ENCODE measurements at places on chromosomes 3 and 15. TPM values are rescaled to one million over a fixed set of nuclear protein-coding genes. Genes with fewer than 3 reads are reported as not detected.

DNA sequence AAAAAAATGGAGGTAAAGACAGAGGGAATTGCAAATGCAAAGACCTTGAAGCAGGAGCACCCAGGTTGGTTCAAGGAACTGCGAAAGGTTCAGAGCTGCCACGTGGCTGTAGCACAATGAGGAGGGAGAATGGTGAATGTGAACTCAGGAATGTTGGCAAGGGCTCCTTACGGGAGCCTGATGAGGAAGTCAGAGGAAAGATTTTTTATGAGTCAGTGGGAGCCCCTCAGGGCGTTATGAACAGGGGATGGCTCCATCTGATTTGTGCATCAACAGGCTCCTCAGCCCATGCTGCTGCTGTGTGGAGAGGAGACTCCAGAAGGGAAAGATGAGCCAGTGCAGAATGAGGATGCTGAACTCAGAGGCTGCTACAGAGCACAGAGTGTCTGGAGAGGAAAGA, 194.4 kb downstream of the ARRDC4 start:
- no peak for DNase-seq

- no peak for DNase-seq
Observed at GRCh38 chr3:29239376-29239775, 41.5 kb upstream of the RBMS3 start.

DNA sequence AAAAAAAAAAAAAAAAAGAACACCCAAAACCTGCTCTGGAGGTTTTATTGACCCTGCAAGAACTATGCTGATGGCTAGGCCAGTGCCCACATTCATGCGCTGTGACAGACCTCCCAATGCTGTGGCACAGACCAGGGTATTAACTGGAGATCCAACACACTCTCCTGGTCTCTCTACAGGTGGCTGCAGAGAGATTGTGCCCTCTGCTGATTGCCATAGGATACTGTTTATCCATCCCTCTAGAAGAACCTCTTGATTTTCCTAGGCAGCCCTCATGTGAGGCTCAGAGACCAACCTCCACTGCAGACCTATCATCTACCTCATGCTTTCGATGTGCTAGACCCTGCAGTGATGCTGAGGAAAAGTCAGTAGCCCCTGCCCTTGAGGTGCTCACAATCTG, 125.5 kb upstream of the TRIM42 start:
- no peak for DNase-seq

GRCh38 chr3:48466386-48467109, 20.0 kb downstream of the ATRIP start:
- no peak for DNase-seq

- no peak for DNase-seq
Observed at GRCh38 chr15:81106560-81106959, 27.5 kb upstream of the CFAP161 start.

GRCh38 chr3:154294016-154294415, 30.3 kb downstream of the DHX36 start:
- no peak for DNase-seq

The TXNRD3 gene
- 8.6 TPM for polyA plus RNA-seq

- no peak for DNase-seq
Observed at GRCh38 chr15:55879181-55879580, 114.2 kb downstream of the NEDD4 start.

GRCh38 chr3:58573640-58574039, 3.6 kb downstream of the FAM107A start:
- DNase-seq = no peak

GRCh38 chr3:99108508-99108907, 207.0 kb upstream of the DCBLD2 start:
- peak; percentile 16 for DNase-seq

The CCR8 gene
- polyA plus RNA-seq = not detected

The SPINK8 gene
- polyA plus RNA-seq = not detected

The SLC28A2 gene
- polyA plus RNA-seq = 0.37 TPM

GRCh38 chr15:66785637-66786036, 83.6 kb downstream of the SMAD6 start:
- no peak for DNase-seq

- no peak for DNase-seq
Observed at GRCh38 chr3:174822320-174822719, 36.8 kb upstream of the NAALADL2 start.

DNA sequence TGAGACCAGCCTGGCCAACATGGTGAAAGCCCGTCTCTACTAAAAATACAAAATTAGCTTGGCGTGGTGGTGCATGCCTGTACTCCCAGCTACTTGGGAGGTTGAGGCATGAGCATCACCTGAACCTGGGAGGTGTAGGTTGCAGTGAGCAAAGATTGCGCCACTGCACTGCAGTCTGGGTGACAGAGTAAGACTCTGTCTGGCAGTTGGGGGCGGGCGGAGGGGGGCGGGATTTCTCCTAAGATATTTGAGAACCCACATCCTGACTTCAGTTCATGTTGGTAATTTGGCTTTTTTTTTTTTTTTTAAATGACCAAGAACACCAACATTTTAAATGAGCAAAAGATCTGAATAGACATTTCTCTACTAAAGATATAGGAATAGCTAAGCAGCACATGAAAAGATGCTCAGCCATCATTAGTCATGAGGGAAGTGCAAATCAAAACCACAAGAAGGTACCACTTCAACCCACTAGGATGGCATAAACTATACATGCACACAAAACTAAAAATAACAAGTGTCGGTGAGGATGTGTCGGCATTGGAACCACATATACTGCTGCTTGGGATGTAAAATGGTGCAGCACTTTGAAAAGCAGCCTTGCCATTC, 75.6 kb upstream of the LMOD3 start:
- DNase-seq = no peak

The CXCR6 gene
- 0.45 TPM for polyA plus RNA-seq

The CD200R1 gene
- polyA plus RNA-seq = 1.7 TPM

DNA sequence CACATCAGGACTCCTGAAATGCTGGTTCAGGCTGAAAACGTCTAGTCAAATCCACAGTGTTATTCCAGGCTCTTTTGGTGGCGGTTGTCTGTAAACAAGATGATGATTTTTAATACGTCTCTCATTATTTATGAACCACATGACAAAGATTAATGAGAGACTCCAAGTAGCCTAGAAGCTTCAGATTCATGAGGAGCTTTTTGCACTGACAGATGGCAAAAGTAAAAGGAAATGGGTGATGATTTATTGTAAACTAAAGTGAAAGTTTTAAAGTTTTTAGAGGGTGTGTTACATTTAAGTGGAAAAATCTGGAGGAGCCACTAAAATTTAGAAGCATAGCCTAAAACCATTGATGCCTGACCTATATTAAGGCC, 77.0 kb downstream of the BBX start:
- DNase-seq = peak; percentile 23

The CCDC54 gene
- 3.8 TPM for polyA plus RNA-seq

DNA sequence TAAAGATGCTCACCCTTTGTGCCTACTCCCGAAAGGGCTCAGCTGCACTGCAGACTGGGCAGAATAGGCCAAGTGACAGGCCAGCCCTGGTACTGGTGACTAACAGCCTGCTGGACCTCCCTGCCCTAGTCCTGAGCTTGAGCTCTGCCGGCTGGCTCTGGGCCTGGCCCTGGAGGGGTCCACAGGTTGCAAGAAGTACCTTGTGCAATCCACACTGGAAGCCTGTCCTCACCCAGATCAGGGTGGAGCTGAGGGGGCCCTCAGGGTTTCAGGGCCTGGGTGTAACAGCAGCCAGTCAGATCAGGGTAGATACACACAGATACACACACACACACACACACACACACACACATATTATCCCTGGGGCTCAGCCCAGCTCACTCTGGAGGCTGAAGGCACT, 27.3 kb upstream of the PLA2G4D start:
- no peak for DNase-seq

The SYNPR gene
- polyA plus RNA-seq = not detected

DNA sequence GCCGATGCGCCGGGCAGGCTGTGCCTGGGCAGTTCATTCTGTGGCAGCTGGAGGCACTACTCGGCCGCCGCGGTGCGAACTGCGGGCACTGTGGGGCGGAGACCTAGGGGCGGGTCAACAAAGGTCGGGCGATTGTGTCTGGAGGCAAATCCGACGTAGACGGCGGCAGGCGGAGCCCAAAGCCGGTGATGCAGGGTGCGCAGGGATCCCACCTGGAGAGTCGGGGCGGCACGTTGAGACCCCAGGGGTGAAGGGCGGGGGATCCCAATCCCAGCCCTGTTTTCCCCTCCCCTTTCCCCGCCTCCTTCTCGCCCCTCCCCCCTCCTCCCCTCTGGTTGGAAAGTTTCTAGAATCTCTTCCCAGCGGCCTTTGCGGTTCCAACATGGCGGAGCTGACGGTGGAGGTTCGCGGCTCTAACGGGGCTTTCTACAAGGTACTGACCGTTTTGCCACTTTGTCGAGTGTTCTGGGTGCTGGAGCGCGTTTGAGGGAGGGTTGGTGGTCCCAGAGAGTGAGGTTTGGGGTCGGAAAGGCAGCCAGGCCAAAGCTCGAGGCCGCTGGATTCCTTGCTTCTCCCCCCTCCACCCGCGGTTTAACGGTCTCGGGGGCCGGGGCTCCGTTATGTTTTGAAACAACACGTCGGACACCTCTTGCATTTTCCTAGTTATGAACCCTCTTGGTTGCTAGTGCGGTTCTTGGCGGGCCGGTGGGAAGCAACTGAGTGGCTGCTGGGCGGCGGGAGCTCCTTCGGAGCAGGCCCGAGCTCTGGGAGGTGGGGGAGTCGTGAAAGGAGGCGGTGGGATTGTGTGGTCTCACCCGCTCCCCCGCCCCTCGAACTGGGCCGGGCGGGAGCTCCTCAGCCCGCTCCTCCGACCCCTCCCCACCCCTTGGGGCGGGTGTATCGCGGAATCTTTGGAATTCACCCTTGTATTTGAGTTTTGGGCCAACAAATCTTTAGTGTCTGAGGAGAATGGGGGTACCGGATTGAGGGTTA, at the start of gene FXR1:
FXR1 (plus strand) TSS at position 367 of the 993 bp plus-strand sequence; CDS start at position 383, 16 bp downstream.
- DNase-seq = peak; percentile 85

The C3orf49 gene
- polyA plus RNA-seq = 0.41 TPM

DNA sequence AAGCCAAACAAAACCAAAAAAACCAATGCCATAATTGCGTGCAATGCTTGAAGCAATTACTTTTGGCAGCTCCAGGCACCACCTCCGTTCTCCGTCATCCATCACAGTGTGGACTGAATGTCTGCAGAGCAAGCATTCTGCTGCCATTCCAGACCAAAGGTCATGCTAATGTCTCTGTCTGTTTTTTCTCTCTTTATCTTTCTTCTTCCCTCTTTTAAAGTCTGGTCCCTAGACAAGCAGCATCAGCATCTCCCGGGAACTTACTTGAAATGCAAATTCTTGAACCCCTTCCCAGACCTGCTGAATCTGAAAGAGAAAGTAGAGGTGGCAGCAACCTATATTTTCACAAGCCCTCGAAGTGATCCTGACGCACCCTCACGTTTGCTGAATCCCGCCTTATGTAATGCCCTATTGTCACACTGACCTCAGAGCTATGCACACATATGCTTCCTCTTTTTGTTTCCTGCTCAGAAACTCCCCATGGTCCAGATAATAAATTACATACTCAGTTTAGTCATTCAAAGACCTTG, 297.3 kb upstream of the PROK2 start:
- DNase-seq = no peak

The RASL12 gene
- polyA plus RNA-seq = 14.1 TPM

GRCh38 chr15:27238209-27238608, 267.2 kb downstream of the GABRG3 start:
- DNase-seq = no peak

The CYP1A2 gene
- not detected for polyA plus RNA-seq

All from hindlimb muscle (tissue), 1 donor.